Activated T-helper 1 cell treated with anti-CD3 and anti-CD28 coated beads, Interleukin-12 subunit alpha, Interleukin-12 subunit beta, Interleukin-2, Interleukin-4 antibody, amounts not matched to agents 30 ng/mL and 10 ng/mL and 1 ng/mL, durations not matched to agents 14 hours and 24 hours and 36 hours (primary cell): ENCODE measurements at places on chromosomes 12 and 14. TPM values are rescaled to one million over a fixed set of nuclear protein-coding genes. Genes with fewer than 3 reads are reported as not detected.
A peak's percentile ranks its signal among the peaks of the same experiment; 100 is the strongest.

DNA sequence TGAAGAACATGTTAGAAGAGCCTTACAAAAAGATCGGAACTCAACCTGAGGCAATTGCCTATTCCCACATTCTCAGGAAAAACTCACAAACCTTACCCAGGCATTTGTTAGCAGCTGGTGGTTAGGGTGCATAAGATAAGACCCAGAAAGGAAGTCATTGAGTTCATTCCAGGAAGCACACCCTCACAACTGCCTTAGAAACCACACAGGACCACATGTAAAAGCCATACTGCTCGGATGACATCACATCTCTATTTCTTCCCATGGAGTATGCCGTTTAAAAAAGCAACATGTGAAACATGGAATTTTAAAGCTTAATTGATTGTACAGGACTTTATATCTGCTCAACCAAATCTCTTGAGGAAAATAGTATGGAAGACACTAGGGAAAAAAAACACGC, 411.2 kb downstream of the DAD1 start:
- DNase-seq = no peak

DNA sequence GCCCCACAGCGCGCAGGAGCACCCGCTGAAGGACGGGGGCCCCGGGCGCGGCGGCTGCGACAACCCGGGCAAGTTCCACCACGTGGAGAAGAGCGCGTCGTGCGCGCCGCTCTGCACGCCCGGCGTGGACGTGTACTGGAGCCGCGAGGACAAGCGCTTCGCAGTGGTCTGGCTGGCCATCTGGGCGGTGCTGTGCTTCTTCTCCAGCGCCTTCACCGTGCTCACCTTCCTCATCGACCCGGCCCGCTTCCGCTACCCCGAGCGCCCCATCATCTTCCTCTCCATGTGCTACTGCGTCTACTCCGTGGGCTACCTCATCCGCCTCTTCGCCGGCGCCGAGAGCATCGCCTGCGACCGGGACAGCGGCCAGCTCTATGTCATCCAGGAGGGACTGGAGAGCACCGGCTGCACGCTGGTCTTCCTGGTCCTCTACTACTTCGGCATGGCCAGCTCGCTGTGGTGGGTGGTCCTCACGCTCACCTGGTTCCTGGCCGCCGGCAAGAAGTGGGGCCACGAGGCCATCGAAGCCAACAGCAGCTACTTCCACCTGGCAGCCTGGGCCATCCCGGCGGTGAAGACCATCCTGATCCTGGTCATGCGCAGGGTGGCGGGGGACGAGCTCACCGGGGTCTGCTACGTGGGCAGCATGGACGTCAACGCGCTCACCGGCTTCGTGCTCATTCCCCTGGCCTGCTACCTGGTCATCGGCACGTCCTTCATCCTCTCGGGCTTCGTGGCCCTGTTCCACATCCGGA, 1.4 kb downstream of the FZD10 start:
- no peak for DNase-seq

- DNase-seq = no peak
These were observed 44.9 kb downstream of the KRT80 start for GRCh38 chr12:52146822-52147366.

DNA sequence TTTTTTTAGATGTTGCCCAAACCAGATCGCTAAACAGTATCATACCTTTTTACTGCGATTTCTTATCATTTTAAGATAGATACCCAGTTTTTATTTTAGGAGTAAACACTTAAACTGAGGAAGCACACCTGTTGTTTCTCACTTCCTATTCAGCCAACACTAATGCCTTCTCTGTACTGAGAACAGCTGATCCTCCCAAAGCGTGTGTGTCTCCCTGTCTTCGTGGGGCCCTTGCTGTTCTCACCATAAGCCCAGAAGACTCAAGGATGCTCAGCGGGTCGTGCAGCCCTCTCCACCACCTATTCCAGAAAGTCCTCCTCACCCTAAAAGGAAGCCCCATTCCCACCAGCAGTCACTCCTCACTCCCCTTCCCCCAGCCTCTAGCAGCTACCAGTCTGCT, 14.8 kb downstream of the PPP2R5C start:
- no peak for DNase-seq

DNA sequence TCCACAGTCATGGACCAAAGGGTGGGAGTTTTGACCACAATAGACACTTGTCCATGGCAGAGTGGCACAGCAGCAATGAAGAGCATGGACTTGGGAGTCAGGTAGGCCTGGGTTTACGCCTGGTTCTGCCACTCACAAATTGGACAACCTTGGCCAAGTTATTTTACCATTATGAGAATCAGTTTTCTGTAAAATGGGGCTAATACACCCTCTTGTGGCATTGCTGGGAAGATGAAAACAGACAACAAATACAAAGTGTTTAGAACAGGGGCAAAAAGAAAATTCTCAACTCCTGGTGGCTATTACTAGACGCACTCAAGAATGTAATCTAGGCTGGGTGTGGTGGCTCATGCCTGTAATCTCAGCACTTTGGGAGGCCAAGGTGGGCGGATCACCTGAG, 2.6 kb downstream of the C12orf43 start:
- no peak for DNase-seq

DNA sequence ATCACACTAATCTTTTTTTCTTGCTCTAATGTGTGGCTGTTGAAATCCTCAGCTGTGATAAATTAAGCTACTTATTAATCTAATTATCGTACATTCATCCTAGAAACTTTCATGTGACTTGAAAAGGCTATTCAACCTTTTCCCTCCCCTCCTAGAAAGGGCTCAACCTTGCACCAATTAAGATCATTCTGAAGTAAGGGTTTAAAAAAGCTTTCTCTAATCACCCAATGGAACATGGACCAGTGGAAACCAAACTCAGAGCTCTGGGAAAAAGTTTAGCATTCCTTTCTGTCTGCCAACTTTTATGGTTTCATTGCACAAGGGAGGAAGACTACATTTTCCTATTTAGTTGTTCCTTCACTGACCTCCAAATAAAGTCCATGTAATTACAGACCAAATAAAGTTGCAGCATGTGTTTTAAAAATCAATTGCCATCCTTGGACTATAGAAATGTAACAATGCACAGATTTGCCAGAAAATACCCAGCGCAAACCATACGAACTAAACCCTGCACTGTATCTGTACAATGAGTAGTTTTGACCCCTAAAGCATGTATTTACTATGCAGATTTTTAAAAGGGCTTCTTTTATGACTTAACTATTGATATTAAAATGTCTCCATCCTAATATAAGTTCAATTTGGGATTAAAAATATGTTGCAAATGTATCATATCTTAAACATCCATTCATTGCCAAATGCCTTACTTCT, 142.6 kb upstream of the OTX2 start:
- no peak for DNase-seq

- no peak for DNase-seq
These were observed 140.1 kb upstream of the HIF1A start for GRCh38 chr14:61555056-61555838.

GRCh38 chr14:102898298-102898697, 24.2 kb upstream of the AMN start:
- DNase-seq = no peak

GRCh38 chr12:1474041-1474573, 120.3 kb downstream of the FBXL14 start:
- DNase-seq = peak; percentile 16

GRCh38 chr14:90319634-90320541, 11.9 kb downstream of the NRDE2 start:
- DNase-seq = no peak

DNA sequence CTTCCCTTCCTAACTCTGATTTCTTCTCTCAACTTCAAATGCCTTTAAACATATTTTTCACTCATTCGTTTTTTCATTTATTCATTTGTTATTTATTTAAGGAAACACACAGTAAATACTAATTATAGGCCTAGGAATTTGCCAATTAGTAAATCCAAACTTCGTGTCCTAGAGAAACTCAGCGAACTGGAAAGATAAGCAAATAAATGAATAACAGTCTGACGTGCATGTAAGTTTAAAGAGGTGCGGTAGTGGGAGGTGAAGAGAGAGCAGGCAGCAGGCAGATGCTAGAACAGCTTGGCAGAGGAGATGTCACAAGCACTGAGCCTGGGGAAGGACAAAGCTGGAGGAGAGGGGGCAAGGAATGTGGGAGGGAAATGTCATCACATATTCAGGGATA, 228.2 kb downstream of the DPY19L2 start:
- DNase-seq = no peak

- DNase-seq = no peak
These were observed 251.1 kb upstream of the RMST start for GRCh38 chr12:97211416-97211930.

DNA sequence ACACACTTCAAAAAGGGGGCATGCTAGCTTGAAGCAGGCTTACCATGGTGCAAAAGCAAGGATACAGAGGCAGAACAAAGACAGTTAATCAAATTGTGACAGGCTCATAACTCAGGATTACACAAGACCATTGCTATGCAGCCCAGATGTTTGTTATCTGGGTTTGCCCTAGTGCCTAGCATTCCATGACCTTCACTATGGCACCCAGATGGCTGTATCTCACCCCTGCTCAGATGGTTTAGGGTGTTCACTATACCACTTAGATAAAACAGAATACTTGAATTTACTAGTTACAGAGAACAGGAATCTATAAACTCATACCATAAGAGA, 56.2 kb downstream of the SDR9C7 start:
- no peak for DNase-seq

GRCh38 chr14:101897326-101897725, 67.0 kb upstream of the DYNC1H1 start:
- DNase-seq = no peak

GRCh38 chr12:57511161-57511560, 9.2 kb downstream of the DDIT3 start:
- DNase-seq = no peak

DNA sequence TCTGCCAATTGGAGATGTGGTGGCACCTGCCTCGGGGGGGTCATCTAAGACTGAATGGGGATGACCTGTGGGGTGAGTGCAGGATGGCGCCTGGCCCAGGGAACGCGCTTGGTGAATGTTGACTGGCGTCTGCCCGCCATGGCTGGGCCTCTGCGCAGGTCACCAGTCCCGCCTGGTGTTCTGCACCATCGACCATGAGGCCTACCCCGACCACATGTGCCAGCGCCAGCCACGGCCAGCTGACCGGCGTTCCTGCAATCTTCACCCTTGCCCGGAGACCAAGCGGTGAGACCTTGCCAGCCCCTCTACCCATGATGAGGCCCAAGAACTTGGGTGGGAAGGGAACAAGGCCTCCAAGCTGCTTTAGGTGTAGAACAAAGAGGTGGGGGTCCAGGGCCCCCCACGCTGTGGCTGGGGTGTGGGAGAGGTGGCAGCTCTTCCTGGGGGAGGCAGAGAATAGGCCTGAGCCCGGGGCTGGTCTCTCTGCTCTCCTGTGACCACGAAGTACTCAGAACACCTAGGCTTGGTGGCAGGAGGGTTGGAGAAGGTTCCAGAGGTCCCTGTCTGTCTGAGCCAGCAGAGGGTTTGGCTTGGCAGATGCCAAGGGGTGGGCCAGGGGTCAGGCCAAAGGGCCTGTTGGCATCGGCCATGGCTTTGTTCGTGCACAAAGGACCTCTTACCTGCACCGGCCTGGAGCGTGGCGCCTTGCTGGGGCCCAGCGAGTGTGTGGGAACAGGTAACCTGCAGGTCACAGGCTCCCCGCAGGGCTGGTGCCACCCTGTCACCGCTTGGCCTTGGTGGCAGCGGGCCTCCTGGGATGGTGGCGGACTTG, 15.4 kb downstream of the PAPLN start:
- DNase-seq = no peak

DNA sequence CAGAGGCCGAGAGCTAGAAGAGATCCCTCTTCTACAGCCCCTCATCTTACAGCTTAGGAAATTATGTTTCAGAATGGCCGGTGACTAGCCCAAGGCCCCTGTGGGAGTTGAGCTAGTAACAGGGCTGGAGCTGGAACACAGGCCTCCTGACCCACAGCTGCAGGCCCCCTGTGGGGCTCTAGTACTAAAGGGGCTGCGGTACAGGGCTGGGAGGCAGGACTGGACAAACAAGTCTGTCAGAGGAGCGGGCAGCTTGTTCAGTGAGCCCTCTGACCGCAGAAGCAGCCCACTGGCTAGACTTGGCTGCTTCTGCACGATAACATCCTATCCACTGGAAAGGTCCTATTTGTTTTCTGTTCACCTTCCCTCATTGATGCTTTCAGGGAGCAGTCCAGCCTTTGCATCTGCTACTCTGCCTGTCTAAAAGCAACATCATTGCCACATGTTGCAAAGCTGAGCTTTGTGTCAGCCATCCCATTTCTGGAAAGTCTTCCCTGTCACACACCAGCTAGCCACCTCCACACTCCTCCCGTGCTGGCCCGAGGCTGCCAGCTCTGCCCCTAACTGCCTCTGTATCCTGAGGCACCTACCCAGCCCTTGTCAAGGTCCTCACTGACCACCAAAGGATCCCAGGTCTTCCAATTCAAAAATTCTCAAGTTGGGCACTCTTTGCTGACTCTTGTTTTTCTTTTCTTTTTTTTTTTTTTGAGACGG, 10.2 kb downstream of the PSMC1 start:
- DNase-seq = no peak

DNA sequence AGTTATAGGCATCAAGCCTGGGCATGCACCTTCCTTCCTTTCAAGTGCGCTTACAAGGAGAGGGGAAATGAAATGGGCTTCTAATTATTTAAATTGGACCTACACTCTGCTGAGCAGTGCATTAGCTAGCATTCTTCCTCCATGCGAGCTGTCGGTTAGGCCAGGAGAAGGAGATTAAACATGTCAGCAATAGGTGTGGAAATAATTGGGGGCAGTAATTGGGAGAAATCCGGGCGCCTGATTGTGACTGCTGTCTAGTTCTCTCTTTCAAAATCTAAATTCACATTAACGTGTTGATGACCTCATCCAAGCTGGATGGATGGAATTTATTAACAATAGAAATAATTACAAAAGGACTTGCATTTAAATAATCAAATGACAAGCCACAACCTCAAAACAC, 86.2 kb upstream of the SEL1L start:
- no peak for DNase-seq

- no peak for DNase-seq
These were observed at the start of gene ADCY6 for GRCh38 chr12:48788854-48789775. Gene ADCY6 (minus strand): TSS chr12:48789089. CDS start chr12:48783434, 5,655 bp downstream.

- DNase-seq = no peak
These were observed 54.3 kb downstream of the NINJ2 start for GRCh38 chr12:608921-609320.

Gene VWF
- not detected in 2 replicates for total RNA-seq

Gene DNAJC22
- total RNA-seq = 0.16 TPM in 1 of 2 replicates, not detected in the other

Gene CLEC12A
- not detected in 2 replicates for total RNA-seq

Gene LUM
- total RNA-seq = not detected in 2 replicates

Gene SLC6A12
- not detected in 2 replicates for total RNA-seq

Gene KRT83
- total RNA-seq = not detected in 2 replicates

Gene MYF6
- total RNA-seq = not detected in 2 replicates

Gene RDH12
- not detected in 2 replicates for total RNA-seq

Gene C14orf132
- total RNA-seq = 0.20 and 0.21 TPM in 2 replicates

Gene FOXM1
- total RNA-seq = 72.6 and 75.9 TPM in 2 replicates

Gene KIF5A
- total RNA-seq = 2.4 TPM in 2 replicates

Gene CD163
- not detected in 2 replicates for total RNA-seq

Gene ZDHHC17
- total RNA-seq = 23.3 and 32.3 TPM in 2 replicates

Gene GLI1
- 1.5 and 2.5 TPM in 2 replicates for total RNA-seq

Gene SOAT2
- not detected in 2 replicates for total RNA-seq

Gene CLEC6A
- total RNA-seq = not detected in 2 replicates

Gene NRXN3
- not detected in 2 replicates for total RNA-seq

Gene KICS2
- total RNA-seq = 12.7 and 14.9 TPM in 2 replicates
